GOT3 (cell line): ENCODE measurements at places on chromosomes 12 and 14.

DNA sequence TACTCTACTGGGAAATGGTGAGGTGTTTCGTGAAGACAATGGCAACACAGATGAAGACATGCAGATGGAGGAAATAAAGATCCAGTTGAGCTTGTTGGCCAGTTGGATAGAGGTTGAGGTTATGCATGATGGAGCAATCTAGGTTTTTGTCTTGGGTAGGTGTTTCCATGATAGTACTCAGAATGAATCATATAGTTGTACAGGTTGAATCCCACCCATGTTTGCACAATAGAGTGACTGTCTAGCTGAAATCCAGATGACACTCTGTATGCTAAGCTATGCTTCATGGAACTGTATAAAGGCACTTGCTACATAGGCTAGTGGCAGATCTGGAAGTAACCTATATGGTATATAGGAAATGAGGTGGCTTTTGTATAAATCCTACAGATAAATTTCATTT lies 264.9 kb downstream of the NAV3 start:
- no peak for DNase-seq

- no peak for DNase-seq
Observed at GRCh38 chr14:50403419-50403818, 6.7 kb upstream of the CDKL1 start.

GRCh38 chr12:63918800-63919300 lies 74.3 kb downstream of the SRGAP1 start:
- no peak for DNase-seq

DNA sequence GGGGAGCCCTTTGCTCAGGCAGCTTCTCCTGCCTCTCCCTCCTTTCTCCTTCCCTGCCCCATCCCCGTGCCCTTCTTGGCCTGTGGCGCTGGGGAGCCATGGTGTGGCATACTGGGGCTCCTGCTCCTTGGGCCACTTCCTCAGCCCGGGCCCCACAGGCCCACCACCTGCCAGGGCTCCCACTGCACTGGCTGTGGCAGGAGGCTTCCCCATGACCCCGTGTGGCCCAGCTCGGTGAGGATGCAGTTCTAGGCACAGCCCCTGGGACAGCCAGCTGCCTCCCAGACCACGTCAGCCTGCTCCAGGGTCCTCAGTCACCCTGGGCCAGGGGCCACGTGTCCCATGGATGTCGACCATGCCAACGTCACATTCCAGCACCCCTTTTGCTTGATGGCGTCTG lies 13.0 kb upstream of the AMN start:
- no peak for DNase-seq

- DNase-seq, result no peak
Observed at GRCh38 chr14:98144964-98145363, 1127.0 kb downstream of the BCL11B start.

GRCh38 chr12:119052001-119052400 lies 70.7 kb downstream of the SRRM4 start:
- no peak for DNase-seq
